ENCODE measurements at places on chromosomes 16 and 17.

GRCh38 chr17:41654678-41655607 is 30.6 kb upstream of the KRT17 start:
- DNase-seq, result no peak

DNA sequence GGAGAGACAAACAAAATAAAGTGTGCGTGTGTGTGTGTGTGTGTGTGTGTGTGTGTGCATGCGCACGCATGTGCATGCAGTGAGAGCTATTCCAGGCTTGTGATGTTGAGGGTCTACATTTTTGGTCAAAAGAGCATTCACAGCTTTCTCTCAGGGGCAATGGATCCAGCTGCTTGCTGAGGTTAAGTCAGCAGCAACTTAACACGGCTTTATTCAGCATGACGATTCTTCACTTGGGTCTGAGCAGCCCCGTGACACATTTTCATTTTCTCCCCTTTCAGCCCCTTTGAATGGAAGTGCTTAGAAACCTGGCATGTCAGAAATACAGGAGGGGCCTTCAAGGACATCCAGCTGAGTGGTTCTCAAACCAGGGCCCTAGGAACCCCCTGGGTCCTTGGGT is 66.4 kb upstream of the MED9 start:
- no peak for DNase-seq

GRCh38 chr17:18950944-18951905 is 740 bp upstream of the SLC5A10 start:
- peak; percentile 40 for DNase-seq

DNA sequence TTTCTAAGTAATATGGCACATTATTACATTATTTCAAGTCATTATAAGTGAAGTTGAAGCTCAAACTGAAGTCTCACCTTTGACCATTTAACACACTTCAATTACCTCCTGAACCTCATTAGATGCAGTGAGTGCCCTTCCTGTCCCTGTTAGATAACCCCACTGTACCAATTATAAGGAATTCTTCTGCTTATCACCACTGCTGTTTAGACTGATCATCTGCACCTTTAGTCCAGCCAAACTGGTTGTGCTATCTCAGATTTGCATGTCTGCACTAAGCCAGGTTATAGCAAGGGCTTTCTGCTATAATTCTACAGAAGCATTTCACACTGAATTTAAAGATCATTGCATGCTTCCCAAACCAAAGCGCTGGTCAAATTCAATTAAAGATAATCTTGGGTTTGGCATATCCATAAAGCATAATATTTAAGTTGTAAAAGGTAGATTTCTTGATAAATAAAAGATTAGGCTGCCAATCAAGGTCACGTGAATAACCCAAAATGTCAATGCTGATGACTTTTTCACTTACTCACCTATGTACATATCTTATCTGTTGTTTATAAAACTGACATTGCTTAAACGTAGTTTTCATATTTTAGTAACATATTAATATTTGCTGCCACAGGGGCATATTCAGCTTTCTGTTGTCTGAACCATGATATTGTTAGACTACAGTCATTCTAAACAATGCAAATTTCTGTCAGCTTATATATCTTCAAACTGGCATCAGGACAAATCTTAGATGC is 11.9 kb downstream of the ITFG1 start:
- no peak for DNase-seq

GRCh38 chr17:57465610-57466009 is 209.3 kb downstream of the MSI2 start:
- DNase-seq, result no peak

DNA sequence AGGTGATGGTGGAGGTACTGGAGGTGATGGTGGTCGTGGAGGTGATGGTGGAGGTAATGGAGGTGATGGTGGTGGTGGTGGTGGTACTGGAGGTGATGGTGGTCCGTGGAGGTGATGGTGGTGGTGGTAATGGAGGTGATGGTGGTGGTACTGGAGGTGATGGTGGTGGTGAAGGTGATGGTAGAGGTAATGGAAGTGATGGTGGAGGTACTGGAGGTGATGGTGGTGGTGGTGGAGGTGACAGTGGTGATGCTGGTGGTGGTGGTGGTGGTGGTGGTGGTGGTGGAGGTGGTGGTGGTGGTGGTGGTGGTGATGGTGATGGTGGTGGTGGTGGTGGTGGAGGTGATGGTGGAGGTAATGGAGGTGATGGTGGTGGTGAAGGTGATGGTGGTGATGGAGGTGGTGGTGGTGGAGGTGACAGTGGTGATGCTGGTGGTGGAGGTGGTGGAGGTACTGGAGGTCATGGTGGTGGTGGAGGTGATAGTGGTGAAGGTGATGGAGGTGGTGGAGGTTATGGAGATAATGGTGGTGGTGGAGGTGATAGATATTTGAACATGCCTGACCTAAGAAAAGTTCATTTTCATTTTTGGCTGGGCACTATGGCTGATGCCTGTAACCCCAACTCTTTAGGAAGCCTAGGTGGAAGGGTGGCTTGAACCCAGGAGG is 55.0 kb downstream of the RNF213 start:
- DNase-seq, result no peak

DNA sequence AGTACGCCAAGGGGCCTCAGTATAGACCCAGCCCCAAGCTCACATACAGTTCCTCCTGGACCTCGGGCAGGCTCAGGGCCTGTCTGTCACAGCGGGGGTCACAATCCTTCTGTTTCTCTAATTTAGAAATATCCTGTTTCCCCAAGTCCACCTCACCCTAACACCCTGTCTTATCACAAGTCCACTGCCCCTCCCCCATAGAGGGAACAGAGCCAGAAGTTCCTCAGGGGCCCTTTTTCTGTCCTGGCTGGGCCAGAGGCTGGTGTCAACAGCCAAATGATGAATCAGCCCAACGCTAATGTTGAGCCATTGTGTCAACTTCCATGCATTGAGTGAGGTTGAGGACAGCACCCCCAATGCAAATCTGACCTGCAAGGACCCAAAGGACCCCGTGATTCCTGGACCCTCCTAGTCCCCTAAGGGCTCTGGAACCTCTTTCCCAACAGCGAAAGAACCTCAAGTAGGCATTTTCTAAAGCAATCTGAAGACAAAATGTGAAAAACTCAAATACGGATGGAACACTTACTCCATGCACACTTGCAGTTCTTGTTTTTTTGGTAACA is 58.6 kb downstream of the PECAM1 start:
- no peak for DNase-seq

- DNase-seq, result no peak
Measured at GRCh38 chr16:73887911-73888310, 408.7 kb upstream of the PSMD7 start.

GRCh38 chr17:28726226-28726626 is at the start of gene TLCD1:
Gene TLCD1 (minus strand): TSS chr17:28726233. CDS start chr17:28726097, 136 bp downstream.
- DNase-seq, result no peak

- no peak for DNase-seq
Measured at GRCh38 chr16:67000384-67001351, 12.3 kb downstream of the CES4A start.

DNA sequence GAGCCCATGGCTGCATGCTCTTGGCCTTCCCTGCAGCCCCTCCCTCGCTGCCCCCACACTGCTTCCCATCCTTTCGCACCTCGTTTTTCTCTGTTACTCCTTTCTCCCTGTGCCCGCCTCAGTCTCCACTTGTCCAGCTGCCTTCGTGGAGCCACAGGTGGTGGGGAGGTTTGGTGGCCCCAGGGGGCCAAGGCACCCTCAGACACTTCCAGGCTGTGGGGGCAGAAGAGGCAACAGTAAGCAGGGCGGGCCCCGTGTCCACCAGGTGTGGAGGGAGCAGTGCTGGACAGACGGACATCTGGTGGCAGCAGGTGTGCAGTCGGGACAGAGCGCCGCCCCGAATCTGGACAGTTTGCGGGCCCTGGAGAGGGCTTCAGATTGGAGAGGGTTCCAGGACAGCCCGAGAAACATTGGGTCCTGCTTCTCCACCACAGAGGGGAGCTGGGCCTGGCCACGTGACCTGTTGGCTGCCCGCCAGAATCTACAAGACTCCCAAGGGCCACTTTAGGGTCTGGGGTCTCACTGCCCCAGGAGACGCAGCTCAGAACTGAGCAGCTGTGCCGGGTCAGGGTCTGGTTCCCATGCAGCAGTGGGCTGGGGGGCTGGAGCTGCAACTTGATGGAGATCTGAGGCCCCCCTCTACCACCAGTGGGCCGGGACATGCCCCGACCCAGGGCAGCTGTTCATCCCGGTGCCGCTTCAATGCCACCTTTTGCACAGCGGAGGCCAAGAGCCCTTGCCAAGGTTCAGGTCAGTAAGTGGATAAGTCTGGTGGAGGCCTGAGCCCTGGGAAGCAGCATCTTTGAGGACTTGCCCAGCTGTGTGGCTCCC is 22.8 kb downstream of the BAHCC1 start:
- DNase-seq, result no peak

- no peak for DNase-seq
Measured at GRCh38 chr16:14640538-14640937, 7.8 kb downstream of the BFAR start.

DNA sequence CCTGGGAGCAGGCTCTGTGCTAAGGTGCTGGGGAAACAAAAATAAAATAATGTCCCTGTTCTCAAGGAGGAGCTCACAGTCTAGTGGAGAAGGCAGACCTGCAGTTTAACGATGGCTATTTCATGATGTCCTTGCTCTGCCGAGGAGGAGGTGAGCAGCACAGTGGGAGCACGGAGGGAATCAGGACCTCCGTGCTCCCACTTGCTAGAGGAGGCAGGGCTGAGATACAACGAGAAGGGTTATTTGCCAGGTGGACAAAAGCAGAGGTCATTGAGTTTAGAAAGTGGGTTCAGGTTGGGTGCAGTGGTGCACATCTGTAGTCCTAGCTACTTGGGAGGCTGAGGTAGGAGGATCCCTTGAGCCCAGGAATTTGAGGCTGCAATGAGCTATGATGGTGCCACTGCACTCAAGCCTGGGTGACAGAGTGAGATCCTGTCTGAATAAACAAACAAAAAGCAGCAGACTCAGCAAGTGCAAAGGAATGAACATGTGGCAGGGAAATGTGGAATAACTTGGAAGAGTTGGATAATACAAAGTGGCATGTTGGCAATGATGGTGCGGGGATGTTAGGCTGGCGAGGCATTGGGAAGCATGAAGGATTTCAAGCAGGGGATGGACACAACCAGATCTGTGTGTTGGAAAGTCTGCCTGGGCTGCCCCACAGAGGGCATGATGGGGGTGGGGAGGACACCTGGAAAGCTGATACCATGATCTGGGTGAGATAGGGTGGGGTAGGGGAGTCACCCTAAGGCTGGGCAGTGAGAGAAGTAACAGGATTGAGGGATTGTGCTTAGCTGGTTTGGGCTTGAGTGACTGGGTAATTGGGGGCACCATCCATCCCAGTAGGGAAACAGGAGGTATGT is 12.8 kb upstream of the TNS4 start:
- DNase-seq, result no peak

DNA sequence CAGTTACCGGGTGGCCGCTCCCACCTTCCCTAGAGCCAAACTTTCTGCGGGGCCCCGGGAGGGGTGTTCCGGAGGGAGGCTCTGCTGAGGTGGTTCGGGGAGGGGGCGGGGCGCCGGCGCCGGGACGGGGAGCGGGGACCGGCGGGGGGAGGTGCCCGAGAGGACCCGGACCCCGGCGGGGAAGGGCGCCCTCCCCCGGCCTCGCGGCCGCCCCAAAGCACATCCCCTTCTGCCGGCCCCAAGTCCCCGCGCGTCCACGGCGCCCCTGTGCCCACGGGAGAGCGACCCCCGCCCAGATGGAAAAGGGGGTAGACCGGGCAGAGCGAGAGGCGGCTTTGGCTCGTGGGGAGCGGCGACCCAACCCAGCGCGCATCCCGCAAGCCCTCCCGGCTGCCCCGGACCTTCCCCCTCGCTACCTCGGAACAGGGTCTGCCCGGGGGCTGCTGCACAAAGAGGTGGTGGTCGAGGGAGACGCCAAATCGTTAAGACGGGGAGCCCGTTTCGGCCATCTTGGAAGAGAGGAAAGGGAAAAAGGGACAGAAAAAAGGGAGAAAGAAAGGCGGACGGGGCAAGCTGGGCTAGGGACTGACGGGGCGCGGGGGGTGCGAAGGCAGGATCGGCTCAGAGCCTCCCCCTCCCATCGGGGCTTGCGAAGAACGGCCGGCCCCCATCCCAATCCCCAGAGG is 530 bp downstream of the PCGF2 start:
- no peak for DNase-seq

- DNase-seq, result no peak
Measured at GRCh38 chr17:71251951-71252350, 868.9 kb upstream of the SOX9 start.

- DNase-seq, result no peak
Measured at GRCh38 chr17:18319604-18320256, 4.6 kb downstream of the SMCR8 start.

DNA sequence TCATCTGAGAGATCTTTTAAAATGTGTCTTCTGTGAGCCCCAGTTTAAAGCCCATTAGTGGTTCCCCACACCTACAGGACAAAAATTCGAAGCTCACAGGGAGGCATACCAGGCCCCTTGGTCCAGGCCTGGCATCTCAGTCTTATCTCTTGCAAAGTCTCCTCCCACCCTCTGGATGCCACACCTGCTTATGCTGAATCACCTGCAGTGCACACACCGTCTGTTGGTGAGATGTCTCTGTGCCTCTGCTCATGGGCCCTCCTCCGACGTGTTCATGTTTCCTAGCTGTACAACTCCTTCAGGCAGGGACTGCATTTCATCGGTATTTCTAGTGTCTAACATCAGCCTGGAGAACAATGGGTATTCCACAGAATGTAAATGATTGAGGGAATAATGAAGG is 41.6 kb downstream of the RNF157 start:
- no peak for DNase-seq

DNA sequence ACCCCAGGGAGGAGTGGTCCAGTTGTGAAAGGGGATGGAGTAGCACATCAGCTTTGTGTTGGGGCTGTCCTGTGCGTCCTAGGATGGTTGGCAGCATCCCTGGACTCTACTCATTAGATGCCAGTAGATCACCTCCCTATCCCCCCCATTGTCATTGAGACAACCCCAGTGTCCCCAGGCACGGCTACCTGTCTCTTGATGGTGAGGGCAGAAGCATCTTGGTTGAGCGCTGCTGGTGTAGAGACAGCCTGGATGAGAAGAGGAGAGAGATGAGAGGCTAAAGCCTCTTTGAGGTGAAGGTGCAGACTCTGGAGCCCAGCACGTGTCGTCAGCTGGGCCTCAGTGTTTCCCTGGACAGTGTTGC is 55.4 kb downstream of the TNFRSF13B start:
- DNase-seq, result no peak

DNA sequence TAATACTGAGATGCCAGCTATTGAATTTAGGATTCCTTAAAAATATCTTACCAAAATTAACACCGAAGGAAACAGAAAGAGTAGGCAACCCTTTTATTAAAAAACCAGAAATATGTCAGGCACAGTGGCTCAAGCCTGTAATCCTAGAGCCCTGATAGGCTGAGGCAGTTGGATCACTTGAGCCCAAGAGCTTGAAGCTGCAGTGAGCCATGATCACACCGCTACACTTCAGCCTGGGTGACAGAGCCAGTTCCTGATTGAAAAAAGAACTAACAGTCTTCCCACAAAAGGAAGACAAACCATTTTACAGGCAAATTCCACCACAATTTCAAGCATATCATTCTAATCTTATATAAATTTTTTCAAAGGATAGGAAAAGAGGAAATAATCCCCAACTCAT is 15.6 kb downstream of the SLFN12 start:
- no peak for DNase-seq
